ENCODE measurements at places on chromosomes 6 and 20. TPM values are rescaled to one million over a fixed set of nuclear protein-coding genes. Genes with fewer than 3 reads are reported as not detected.
A peak's percentile ranks its signal among the peaks of the same experiment; 100 is the strongest.

GRCh38 chr6:50993941-50994720 is 175.5 kb downstream of the TFAP2B start:
- no peak for DNase-seq

The DNAJC5 gene
- 58.1 TPM for total RNA-seq

The OSER1 gene
- total RNA-seq: 50.9 TPM

DNA sequence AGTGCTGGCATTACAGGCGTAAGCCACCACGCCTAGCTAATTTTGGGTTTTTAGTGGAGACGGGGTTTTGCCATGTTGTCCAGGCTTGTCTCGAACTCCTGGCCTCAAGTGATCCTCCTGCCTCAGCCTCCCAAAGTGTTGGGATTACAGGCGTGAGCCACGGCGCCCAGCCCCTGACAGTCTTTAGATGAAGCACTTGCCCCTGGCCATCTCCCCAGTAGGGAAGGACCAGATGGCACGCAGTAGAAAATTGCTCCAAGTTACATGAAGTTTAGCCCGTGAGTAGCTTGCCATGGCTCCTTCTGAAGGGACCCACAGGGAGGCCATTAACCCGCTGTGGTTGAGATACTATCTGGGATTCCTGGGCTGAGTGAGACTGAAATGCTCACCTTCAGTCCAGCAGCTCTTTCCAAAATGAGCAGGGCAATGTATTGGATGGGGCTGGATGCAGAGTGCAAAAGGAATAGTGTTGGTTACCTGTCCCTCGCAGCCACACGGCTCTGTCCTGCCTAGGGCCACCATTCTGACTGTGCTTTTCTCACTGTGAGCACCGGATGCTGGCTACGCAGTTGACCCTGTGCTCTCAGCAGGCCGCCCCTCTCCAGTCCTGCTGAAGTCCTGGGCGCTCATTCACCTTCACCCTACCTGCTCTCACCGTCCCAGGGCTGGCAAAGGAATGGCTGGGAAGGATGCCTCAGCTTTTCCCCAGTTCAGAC is 66.9 kb downstream of the EFCAB8 start:
- DNase-seq: no peak

DNA sequence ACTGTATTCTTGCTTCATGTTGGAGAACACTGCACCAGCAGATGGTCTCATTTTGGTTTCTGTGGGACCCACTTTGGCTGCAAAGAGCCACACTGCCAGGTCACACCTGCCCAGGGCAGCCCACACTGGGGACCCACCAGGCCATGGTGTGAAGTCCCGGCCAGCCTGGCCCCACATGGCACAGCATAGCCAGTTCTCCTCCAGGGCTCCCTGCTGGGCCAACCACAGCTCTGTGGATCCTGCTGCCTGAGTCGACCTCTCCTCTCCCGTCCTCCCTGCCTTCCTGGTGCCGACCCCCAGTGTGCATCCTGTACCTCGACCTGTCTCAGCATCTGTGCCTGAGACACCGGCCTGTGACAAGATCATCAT is 3.0 kb downstream of the ARFRP1 start:
- no peak for DNase-seq

GRCh38 chr6:53628354-53629119 is 37.0 kb downstream of the KLHL31 start:
- no peak for DNase-seq

GRCh38 chr6:144548536-144548935 is 263.4 kb downstream of the UTRN start:
- no peak for DNase-seq

- DNase-seq: no peak
These were observed 34.7 kb downstream of the KCNK17 start for GRCh38 chr6:39279539-39279938.

The CGA gene
- total RNA-seq: not detected

GRCh38 chr6:118940770-118941169 is 5.8 kb upstream of the MCM9 start:
- no peak for DNase-seq

DNA sequence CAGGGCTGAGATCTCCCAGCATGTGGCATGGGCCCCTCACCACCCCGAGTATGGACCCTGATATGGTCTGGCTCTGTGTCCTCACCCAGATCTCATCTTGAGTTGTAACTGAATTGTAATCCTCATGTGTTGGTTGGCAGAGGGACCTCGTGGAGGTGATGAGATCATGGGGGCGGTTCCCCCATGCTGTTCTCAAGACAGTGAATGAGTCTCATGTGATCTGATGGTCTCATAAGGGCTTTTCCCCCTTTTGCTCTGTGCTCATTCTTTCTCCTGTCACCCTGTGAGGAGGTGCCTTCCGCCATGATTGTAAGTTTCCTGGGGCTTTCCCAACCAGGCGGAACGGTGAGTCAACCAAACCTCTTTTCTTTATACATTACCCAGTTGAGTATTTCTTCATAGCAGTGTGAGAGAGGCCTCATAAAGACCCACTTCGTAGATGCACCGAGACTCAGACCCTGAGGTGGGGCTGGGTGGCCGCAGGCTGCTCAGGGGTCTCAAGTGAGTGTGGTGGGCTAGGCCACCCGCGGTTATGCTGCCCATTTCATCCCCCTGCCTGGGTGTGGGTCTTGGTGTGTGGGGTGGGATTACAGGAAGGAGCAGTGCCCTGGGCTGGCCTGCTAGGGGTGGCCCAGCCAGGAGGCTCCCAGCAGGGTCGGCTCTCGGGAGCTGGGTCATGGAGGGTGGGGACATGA is 26.2 kb upstream of the GATA5 start:
- DNase-seq: peak; percentile 71

- DNase-seq: no peak
These were observed 32.2 kb upstream of the ARFGEF2 start for GRCh38 chr20:48889140-48889790.

- no peak for DNase-seq
These were observed 10.2 kb upstream of the TMEM200A start for GRCh38 chr6:130355572-130355971.

DNA sequence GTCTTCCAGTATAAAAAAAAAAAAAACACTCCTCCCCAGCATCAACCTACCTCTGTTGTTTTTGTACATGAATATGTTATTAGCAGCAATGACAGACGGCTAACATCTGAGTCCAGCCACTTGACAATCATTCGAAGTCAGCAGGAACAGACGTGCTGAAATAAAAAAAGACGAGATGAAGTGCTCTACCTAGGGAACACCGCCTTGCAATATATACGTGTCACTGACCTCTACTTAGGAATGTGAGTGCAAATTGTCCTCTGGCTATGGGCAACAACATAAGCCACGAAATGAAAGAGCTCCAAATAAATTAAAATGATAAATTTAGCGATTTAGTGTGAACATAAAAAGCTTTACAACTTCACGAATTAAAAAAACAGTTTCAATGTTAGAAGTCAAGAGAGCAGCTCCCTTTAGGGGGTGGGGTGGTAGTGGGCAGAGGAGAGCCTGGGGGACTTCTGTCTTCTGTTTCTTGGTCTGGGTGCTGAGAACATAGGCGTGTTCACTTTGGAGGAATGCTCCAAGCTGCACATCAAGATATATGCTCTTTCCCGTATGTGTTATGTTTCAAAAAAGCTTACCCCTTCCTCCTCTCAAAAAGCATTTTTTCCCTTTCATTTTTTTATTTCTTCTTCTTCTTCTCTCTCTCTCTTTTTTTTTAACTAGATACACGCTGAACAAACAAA is 23.3 kb downstream of the EDN1 start:
- DNase-seq: no peak

DNA sequence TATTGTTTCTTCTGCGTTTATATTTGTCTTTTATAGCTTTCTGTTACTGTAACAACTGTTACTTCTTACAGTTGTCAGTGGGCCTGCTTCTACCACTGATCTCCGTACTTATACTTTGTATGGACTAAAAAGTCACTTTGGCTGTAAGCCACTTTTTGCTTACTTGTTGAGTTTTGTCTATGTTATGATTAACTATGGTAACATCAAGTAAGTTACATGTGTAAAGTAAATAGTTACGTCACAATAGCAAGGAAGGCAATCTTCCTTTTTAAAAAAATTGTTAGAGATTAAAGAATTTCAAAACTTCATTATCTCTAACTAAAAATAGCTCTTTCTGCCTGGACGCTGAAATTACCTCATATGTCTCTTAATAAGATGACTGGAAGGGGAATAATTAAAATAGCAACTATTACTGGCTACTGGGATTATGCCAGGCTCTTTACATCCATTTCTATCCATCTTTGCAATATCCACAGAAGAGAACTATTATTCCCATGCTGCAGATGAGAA is 10.9 kb downstream of the TFB1M start:
- no peak for DNase-seq

DNA sequence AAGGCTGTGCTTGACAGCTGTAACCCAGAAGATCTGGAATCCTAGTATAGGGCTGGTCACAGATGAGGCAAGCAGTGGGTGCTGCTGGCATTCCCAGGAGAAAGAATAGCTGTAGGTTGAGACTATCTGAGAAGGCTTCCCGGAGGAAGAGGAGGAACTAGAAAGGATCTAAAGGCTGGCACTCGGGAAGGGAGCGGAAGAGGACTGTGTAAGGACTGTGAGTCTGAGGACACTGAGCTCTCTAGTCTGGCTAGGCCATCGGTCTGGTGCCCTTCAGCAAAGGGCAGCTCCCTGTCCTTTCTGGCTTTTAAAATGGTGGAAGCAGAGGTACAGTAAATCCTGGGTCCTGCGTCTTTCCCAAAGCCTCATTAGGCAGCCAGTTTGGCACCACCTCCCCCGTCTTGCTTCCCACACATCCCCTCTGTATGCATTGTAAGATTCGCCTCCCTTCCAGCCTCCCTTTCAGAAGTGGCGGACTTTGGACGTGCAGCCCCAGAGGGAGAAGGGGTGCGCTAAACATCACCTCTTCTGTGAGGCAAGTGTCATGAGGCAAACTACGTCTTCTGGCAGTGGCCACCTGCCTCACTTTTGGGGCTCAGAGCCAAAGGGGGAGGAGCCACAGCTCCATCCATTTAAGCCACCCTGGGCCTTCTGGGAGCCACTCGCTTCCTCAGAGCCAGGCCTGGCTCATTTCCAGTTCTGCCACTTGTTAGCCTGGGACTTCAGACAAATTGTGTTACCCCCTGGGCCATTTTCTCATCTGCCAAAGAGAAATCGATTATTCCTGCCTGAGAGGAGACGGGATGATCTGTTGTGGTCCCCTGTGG is 8.6 kb downstream of the SNPH start:
- no peak for DNase-seq

DNA sequence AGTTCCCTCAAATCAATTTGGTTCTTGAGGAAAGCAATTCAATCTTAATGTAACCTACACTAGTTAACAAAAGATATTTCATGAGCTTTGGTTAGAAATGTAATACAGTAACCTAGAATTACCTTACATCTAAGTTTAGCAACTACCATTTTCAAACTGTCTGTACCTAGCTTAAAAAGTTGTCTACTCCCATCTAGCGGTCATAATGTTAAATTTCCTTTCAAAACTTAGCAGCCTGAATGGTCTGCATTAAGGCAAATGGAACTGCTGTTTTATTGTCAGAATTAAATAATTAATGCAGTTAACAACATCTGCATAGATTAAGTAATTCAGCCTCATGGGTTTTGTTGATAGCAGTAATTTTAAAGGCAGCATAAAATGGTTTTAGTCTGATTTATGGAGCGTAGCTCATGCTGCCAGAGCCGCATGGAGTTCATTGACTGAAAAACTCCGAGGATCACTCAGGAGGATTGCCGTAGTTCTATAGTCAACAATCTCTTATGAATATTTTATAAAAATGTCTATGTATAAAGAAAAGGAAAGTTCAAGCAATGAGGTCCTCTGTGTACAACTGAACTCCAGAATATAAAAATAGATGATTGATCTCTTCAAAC is 485.4 kb upstream of the MANEA start:
- DNase-seq: peak; percentile 76

DNA sequence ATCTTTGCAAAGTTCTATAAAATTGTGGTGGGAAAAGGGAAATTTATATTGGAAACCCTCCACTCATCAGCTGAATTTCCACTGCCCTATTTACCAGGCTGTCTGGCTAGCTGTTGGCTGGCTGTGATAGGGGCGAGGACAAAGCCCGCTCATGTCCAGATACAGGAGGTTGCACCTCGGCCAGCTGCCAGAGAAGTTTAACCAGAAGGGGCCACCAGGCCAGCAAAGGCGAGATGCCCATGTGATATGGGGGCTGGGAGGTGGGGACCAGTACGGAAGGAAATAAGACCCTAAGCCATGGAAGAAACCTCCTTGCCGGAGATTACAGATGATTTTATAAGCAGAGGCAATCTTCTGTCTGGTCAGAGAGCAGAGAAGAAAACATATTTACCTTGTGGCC is 143.8 kb downstream of the FNDC1 start:
- no peak for DNase-seq

DNA sequence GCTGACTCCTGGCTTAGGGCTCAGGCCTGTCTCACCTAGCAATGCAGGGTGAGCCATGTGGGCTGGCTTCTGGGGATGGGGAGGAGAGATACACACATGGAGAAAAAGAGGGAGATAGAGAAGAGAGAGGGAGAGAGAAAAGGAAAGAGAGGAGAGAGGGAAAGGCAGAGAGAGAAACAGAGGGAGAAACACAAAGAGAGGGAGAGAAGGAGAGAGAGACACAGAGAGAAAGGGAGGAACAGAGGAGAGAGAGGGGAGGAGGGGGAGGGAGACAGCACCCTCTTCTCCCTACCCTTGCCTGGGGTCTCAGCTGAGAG is 24.8 kb downstream of the NTSR1 start:
- no peak for DNase-seq

The HLA-DQA1 gene
- 0.08 TPM for total RNA-seq

DNA sequence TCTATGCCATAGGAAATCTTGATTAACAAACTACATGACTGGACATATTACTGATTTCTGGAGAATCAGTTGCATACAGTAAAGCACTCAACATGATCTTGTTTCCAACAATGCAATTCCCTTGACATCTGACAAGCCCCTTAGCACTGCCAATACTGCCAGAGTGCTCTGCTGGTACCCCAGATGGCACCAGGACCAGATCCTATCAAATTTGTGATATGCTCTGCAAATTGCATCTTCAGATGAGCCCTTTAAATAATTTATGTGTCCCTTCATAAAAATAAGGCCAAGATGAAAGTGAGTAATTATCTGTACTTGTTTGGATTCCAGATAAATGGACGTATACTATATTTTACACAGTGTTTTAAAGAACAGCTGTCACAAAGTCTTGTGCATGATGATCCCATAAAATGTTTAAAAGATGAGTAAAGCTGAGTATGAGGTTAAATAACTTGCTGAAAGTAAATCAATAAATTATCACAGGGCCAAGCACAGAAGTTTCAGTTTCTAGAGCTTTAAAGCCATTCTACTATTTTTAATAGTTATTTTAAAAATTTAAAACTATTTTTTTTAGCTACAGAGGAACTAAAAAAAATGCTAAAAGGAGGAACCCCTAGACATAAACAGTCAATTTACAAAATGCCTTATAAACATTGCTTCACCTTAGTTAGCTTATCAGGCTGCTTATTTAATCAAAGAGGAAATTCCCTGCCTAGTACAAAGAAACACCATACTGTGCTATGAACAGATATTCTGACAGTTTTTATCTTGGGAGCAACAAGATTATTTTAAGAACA is 42.1 kb downstream of the NUDT3 start:
- no peak for DNase-seq

DNA sequence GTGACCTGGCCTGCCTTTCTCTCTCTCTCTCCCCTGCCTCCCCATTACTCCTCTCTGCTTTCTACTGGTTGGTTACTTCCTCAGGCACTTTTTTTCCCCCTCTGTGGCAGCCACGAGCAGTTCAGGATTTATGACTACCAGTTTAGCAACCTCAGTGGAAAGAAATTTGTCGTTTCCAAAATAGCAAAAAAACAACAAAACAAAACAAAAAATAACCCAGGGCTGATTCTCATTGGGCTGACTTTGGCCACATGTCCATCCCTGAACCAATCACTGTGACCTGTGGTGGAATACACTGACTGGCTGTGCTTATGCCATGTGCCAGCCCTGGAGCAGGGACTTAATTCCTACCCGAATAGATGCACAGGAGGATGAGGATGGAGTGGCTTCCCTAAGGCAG is 137.4 kb downstream of the TFAP2C start:
- DNase-seq: no peak

All from SK-MEL-5 (cell line).